Activated naive CD8-positive, alpha-beta T cell treated with anti-CD3 and anti-CD28 coated beads, Interleukin-2, amount 10 ng/mL, durations not matched to agents 7 days and 5 days (primary cell): ENCODE measurements at places on chromosomes 5 and 9. TPM values are rescaled to one million over a fixed set of nuclear protein-coding genes. Genes with fewer than 3 reads are reported as not detected.

DNA sequence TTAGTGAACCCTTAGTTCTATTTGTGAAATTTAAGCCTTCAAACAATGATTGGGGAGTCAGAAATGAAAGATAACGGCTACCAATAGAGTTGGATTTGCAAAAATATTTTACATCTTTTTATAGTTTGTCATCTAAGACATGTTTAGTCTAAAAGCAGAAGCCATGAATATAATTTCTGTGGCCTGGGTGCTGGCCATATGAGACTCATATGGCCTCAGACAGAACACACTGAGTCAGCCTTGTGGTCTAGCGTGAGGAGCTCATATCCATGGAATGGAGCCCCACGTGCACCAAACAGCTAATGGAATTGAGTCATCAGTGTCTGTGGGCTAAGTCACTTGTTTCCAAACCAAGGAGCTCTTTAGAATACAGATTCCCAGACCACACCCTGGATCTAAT, 240.7 kb upstream of the NREP start:
- H3K36me3 ChIP-seq = no peaks in the 10 kb centered on the region
- peaks cover 3% of the 10 kb centered on the region for H3K27me3 ChIP-seq
- DNase-seq = no peak
- H3K4me3 ChIP-seq = no peak overlapping the region
- no peaks in the 10 kb centered on the region for H3K4me1 ChIP-seq

GRCh38 chr5:111379391-111379816, 132.9 kb downstream of the STARD4 start:
- no peak overlapping the region for H3K27ac ChIP-seq
- peaks cover 38% of the 10 kb centered on the region for H3K36me3 ChIP-seq
- no peak for DNase-seq
- H3K4me1 ChIP-seq = peaks cover 2% of the 10 kb centered on the region
- no peak overlapping the region for H3K4me3 ChIP-seq

DNA sequence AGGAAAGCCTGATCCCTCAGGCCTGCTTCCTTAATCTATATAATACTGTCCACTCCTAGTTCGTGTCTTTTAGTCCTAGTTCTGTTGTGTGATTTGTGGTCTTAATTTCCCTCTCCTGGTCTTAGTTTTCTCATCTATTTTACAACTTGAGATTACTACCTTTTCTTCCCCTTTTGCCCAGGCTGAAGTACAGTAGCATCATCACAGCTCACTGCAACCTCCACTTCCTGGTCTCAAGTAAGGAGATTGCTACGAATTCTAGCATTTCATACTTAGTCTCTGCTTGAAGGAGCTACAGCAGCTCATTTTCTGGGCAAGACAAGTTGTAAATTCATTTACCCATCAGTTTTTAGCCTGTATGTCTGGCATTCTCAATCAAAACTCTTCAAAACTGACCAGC, 5.5 kb downstream of the TRIM32 start:
- DNase-seq = no peak
- no peak overlapping the region for H3K4me3 ChIP-seq
- peaks cover 34% of the 10 kb centered on the region for H3K4me1 ChIP-seq
- no peaks in the 10 kb centered on the region for H3K27me3 ChIP-seq

DNA sequence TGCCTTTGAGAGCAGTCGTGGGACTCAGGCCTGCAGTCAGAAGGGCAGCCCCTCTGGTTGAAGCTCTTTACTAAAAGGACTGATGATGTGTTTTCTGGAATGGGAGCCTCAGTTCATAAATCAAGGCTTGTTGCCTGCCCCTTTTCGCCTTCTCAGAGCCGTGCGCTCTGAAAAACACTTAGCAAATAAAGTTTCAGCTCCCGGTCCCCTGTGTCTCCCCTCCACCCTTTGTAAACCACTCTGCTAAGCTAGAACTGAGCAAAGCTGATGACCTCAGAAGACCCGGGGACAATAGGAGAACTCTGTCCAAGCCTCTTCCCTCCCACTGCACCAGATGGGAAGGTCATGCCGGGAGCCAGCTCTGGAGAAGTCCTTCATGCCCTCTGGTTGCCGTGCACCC, 39.3 kb upstream of the ADRA1B start:
- no peak overlapping the region for H3K27ac ChIP-seq
- no peaks in the 10 kb centered on the region for H3K36me3 ChIP-seq
- H3K4me3 ChIP-seq = no peak overlapping the region

FCN2 gene
- not detected for total RNA-seq
